ENCODE measurements at places on chromosomes 13 and 19.

DNA sequence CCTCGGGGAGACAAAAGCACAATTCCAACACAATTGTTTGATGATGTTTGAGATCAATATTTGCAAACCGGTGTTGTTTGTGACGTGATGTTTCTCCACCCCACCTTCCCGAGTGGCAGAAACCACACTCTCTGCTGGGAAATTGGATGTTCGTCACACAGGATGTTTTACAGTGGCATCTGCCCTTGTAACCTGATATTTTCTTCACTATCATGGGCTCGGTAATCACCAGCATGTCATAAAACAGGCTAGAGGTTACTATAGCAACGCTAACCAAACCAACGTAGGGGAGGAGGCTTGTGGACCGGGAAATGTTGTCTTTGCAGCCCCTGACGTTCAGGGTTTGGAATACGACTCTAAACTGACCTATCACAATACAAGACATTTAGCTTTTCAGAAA lies 454.5 kb downstream of the IRS2 start:
- DNase-seq: peak; percentile 27

GRCh38 chr19:53883231-53883661 lies 1.2 kb downstream of the PRKCG start:
- no peak for DNase-seq

- DNase-seq: no peak
Observed at GRCh38 chr19:45346449-45346848, 5.9 kb downstream of the KLC3 start.

DNA sequence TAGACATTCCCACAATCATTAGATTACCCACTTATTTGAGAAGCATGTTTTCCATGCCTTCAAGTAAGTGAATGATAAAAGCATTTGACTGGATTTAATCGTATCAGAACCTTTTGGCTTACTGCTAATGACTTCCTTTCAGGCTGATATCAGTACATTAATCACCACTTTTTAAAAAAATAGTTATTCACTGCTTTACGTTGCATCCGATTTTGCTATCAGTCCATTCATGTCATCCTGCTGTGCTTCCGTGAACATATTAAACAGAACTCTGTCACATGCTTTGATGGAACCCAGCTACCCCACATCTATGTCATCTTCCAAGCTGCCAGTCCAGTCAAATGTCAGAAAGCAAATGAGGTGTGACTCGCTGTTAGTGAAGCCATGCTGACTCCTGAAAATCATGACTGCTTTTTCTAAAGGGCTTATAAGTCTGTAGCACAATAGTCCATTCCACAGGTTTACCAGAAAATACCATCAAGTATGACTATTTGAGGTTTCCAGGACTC lies 440.9 kb downstream of the IRS2 start:
- DNase-seq: peak; percentile 72

- no peak for DNase-seq
Observed at GRCh38 chr19:19482809-19483596, 32.3 kb downstream of the TSSK6 start.

DNA sequence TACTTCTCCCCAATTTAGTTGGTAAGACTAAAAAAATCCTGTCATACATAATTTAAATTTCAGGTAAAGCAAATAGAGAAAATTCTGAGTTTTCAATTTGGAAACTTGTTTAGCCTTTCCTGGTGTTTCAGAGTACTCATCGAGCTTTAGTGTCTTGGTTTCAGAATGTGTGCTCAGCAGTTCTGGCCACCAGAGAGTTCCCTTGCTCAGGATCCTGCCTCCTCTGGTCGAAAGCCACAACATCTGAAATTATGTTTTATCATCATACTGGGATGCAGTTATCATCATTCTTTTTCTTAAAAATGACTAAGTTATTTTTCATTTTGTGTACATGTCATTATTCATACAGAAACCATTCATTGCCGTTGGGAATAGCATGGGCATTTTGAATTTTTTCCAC lies 263.2 kb upstream of the SPRY2 start:
- DNase-seq: no peak

- DNase-seq: no peak
Observed at GRCh38 chr13:20709782-20710181, 6.3 kb downstream of the IL17D start.

DNA sequence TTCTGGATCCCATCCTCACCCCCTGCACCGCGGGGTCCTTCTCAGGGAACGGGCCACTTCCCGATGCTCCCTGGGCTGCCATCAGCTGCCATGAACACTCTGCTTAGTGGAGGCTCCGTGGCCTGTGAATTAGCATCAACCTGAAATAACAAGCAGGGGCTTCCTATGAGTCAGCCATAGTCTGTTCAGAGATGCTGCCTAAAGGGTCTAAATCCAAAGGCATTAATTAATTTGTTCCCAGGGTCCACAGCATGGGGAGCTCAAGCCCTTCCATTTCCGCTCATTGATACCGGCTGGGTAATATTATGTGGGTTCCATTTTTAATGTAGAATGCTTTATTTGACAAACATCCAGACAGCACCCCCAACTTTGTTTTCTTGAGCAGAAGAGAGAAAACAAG lies 341.9 kb upstream of the TMTC4 start:
- no peak for DNase-seq

GRCh38 chr19:5587661-5588060 lies 19.9 kb upstream of the TINCR start:
- DNase-seq: no peak

DNA sequence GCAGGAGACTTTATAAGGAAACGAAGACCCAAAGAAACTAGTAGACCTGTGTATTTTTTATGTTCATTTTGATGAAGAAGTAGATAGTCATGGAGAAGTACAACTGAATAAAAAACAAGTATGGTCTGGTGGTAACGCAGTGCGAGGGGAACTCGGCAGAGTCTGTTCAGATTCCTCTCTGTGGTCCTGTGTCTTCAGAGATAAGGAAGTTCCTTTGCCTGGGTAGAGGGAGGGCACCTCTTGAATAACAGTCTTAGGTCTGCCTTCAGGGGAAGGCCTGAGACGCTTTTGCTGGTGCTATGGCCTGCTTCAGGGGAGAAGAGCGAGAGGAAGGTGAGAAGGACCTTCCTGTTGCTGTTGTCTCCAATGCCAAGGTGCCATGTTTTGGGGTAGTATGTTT lies 25.9 kb upstream of the SLC46A3 start:
- DNase-seq: no peak

- DNase-seq: no peak
Observed at GRCh38 chr13:29953542-29953941, 103.1 kb upstream of the UBL3 start.

DNA sequence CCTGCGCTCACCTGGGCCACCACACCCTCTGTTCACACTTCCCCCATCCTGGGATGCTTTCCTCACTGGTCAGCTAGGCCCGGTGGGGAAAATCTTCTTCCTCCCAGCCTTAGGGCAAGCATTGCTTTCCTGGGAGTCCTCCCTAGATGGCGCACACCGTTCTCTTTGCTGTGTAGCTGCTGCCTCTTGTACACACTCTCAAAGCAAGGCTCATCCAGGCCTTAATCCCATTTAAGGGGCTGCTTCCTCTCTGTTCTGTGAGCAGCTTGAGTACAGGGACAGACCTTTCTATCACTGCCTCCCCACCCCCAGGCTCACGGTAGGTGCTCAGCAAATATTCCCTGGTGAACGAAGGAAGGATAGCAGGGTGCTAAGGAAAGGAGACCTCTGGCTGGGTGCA lies 11.1 kb downstream of the SLC7A10 start:
- peak; percentile 26 for DNase-seq

DNA sequence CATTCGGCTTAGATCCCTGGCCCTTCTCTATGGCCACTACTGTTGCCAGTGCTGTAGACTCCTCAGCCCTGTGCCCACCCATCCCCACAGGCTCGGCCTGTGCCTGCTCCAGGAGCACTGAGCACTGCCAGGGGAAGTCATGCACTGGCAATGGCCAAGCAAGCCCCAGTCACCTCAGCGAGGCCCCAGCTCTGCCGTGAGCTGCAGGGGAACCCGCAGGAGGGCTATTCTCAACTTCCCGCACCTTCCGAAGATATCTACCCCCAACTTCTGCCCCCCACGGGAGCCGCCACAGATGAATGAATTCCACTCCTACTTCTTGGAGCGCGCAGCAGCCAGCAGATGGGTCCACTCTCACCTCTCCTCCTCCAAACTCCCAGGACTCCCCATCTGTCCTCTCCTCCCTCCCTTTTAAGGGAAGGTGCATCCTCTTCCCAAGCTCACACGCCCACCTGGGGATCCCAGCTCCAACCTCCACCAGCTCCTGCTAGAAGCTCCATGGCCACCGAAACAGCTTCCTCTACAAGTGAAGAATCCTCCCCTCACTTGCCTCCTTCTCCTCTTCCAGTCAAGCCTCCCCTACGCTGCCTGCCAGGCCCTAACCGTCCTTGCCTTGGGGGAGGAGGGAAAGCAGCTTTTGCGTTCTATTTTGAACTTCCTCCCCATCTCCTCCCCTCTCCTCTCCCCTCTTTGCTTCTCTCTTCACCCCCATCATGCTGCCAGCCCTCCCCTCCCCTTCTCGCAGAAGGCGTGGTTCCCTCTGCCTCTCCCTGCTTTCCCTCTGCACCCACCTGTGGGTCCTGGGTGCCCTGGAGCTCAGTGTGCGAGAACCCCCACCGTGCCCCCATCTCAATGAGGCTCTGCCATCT lies 52.2 kb downstream of the PEPD start:
- DNase-seq: no peak

GRCh38 chr13:78601874-78602560 lies 1.3 kb downstream of the POU4F1 start:
- DNase-seq: no peak

- peak; percentile 38 for DNase-seq
Observed at GRCh38 chr19:58021541-58022282, 12.1 kb upstream of the ZSCAN1 start.

GRCh38 chr13:44305917-44306370 lies 67.7 kb upstream of the SERP2 start:
- no peak for DNase-seq

DNA sequence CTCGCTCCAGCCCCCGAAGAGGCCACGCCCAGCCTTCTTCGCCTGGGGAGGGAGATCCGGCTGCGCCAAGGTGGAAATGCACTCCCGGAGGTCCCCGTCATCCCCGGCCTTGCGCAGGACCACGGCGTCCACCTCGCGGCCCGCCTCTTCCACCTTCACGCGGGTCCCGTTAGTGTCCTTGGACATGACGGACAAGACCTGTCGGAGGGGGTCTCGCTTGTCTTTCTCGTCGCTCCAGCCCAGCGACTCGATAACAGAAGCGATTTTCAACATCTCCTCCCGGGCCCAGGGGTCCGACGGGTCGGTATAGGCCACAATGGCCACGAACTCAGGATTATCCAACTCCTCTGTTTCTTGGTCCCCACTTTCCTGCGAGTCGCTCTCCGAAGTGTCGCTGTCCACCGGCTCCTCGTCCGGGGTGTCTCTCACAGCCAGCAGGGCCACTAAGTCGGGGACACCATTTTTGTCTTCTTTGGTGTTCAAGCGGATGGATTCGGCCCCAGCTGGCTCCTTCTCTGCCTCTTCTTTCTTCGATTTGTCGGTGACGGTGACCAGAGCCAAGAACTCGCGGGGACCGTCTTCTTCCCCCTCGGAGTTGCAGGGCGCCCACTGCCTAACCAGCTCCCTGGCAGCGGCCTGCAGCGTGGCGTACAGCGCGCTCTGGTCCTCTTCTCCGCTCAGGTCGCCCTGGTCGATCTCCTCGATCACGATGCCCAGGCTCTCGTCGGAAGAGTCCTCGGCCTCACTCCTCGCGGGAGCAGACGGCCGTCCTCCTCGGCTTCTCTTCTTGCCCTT lies 1.3 kb downstream of the PNMA8B start:
- DNase-seq: no peak

DNA sequence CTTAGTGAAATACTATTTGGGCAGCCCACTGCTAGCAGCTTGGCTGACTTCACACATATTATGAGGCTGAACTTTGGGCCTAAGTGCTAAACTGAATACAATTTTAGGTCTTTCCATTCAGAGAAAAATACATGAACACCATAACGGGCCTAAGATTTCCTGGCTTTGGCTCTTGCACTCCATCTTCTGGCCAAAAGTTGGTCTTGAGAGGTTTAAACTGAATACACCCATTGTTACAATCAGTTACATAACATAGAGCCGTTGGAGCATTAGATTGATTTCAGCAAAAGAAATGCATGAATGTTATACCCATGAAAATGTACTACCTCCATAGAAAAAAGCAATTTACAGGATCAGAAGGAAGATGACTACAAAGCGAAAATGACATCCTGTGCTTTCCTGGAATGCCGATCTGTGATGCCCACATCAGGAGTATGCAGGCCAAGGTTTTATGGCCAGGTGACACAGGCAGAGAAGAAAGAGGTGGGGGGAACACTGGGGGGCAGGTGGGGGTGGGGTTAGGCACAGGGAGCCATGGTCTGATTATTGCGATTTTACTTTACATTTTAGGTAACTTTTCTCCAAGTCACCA lies 11.1 kb upstream of the SHISA2 start:
- peak; percentile 70 for DNase-seq

GRCh38 chr13:45199711-45200110 lies 1.1 kb downstream of the KCTD4 start:
- DNase-seq: no peak

DNA sequence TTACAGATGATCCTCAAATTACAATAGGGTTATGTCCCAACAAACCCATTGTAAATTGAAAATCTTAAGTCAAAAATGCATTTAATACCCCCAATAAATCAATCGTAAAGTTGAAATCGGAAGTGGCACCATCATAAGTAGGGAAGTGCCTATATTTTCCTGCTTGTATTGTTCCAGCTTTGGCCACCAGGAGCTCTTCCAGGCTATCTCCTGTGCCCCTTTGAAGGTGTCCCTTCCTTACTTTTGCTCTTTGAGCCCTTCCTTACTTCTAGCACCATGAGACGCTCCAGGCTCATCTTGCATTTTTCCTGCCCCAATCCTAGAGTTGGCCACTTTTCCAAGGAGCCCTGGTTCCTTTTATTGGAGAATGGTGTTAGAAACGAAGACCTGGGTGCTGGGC lies 163.0 kb upstream of the TSC22D1 start:
- DNase-seq: no peak

- no peak for DNase-seq
Observed at GRCh38 chr13:43558939-43559338, 227.8 kb downstream of the ENOX1 start.

DNA sequence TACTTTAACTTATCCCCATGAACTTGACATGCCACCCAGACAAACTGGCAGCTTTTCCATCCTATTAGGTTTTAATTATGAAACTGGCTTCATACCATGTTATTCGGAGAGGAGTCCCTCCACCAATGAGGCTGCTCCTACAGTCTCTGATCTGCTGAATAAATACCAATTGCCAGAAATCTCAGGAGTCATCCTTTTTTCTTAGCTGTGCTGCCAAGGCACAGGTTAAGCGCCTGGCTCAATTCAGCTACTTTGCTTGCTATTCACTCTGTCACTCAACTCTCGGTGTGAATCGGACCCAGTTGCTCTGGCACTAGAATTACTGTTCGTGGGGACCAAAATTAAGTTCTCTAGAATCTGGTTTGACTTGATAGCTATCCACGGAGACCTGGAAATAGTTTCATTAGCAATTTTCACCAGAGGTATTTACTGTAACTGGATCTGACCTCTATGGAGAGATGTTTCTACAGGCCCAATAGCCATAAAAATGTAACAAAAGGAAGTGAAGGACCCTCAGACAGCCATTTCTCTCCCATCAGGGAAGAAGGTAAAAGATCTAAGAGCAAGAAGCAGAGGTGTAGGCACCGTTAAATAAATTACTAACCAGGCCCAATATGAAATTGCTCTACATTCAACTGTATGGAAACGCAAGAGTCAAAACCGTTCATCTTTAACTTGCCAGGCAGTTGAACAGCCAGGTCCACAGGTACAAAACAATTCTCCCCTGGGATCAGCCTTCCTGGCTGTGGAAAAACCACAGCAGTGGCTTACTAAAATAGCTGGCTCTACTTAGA lies 5.4 kb downstream of the ZC3H4 start:
- DNase-seq: no peak

Measured in fibroblast of skin of scalp (primary cell).